ENCODE measurements at places on chromosomes 3 and 15.

DNA sequence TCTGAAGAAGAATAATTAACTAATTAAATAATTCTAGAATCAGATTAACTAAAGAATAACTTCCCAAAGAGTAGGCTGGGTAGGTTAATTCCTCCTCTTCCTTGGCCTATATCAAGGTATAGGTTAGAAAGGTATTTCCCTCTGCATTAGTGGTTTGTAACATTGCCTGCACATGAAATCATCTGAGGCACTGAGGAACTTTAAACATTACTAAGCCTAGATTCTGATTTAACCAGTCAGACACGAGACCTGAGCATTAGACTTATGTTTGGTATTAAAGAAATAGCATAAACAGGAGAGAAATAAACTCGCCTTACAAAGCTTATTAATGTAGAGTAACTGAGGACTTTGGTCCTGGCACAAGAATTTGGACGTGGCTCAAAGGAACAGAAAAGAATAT, 84.2 kb downstream of the FGF7 start:
- no peak for DNase-seq

- DNase-seq = no peak
Measured at GRCh38 chr3:101189796-101190195, 130.6 kb downstream of the IMPG2 start.

DNA sequence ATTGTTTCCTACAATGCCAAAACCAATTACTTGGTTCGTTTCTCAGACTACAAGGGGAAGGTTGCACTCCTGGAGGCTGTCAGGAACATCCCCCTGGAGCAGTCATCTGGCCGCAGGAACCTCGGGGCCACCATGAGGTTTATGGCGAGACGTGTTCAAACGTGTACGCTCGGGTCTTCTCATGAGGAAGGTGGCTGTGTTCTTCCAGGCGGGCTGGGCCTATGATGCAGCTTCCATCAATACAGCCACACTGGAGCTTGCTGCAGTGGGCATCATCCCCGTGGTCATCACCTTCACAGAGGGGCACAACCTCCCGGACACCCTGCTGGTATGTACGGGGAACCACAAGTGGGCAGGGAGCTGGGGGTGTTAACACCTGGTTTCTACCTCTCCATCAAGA, 94.5 kb upstream of the COL6A5 start:
- DNase-seq = no peak

GRCh38 chr3:152466784-152467183, 198.1 kb downstream of the MBNL1 start:
- no peak for DNase-seq

DNA sequence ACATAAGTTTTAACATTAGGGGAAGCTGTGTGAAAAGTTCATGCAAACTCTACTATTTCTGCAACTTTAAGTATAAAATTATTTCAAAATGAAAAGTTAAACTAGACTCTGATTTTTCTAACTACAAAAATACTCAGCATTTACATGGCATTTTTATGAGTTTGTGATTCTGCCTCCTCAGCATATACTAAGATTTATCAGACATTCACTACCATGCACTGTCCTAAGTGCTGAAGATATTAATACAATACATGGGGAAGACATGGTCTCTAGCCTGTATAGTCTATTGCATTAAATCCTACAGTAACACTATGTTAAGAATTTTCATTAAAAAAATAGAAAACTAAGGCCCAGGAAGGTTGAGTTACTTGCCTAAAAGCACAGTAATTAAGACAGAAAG, 80.7 kb downstream of the ZNF148 start:
- DNase-seq = no peak

DNA sequence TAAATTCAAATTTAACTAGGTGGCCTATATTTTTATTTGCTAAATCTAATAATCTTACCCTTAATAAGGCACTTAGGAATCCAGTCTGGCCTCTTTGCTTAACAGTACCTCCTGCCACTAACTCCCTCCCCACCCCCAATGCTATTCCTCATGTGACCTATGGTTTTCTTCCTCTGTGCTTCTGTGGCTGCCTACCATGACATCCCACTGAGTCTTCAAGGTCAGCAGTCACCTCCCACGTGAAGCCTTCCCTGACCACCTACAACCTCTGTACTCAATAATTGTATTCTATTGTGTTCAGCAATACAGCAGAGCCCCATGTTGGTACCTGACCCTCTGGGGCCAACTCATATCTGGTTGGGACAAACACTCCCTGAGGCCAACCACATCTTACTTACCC, 9.7 kb downstream of the PARP16 start:
- no peak for DNase-seq

All from H54 (cell line).